Hair follicle dermal papilla cell (primary cell): ENCODE measurements at places on chromosomes 2 and 18. TPM values are rescaled to one million over a fixed set of nuclear protein-coding genes. Genes with fewer than 3 reads are reported as not detected.

Gene SOCS6
- 42.5 and 49.7 TPM in 2 replicates for total RNA-seq

Gene SCYGR4
- total RNA-seq = not detected in 2 replicates

Gene ANKRD23
- total RNA-seq = 1.8 and 2.9 TPM in 2 replicates

Gene BCL2L11
- 9.8 and 11.8 TPM in 2 replicates for total RNA-seq

Gene SPP2
- total RNA-seq = not detected in 2 replicates

Gene PRKAG3
- 0.16 TPM in 1 of 2 replicates, not detected in the other for total RNA-seq

Gene UGT1A4
- total RNA-seq = not detected in 2 replicates

Gene NHEJ1
- total RNA-seq = 21.1 and 22.2 TPM in 2 replicates

Gene KCNIP3
- 25.6 and 26.0 TPM in 2 replicates for total RNA-seq

Gene POTEC
- under 0.01 TPM in 1 of 2 replicates, not detected in the other for total RNA-seq

Gene LHCGR
- total RNA-seq = not detected in 2 replicates

Gene SULT1C3
- not detected in 2 replicates for total RNA-seq

Gene ACVR1C
- total RNA-seq = 6.2 and 7.8 TPM in 2 replicates
